ENCODE measurements at places on chromosomes 4 and X. TPM values are rescaled to one million over a fixed set of nuclear protein-coding genes. Genes with fewer than 3 reads are reported as not detected.

- no peaks in the 10 kb centered on the region for H3K36me3 ChIP-seq
- H3K27ac ChIP-seq: no peak overlapping the region
- no peaks in the 10 kb centered on the region for H3K27me3 ChIP-seq
- no peak for DNase-seq
- H3K4me1 ChIP-seq: no peaks in the 10 kb centered on the region
These were observed 353.0 kb downstream of the IDS start for GRCh38 chrX:149151805-149152757.

GRCh38 chr4:89324671-89325070 lies 17.1 kb upstream of the GPRIN3 start:
- no peak overlapping the region for H3K4me3 ChIP-seq
- DNase-seq: no peak
- H3K36me3 ChIP-seq: no peaks in the 10 kb centered on the region
- H3K4me1 ChIP-seq: no peaks in the 10 kb centered on the region
- H3K27ac ChIP-seq: peak overlapping the region; percentile 48

GRCh38 chr4:7326306-7326692 lies 108.4 kb downstream of the PSAPL1 start:
- H3K4me3 ChIP-seq: no peak overlapping the region
- no peak overlapping the region for H3K27ac ChIP-seq
- H3K27me3 ChIP-seq: no peaks in the 10 kb centered on the region
- no peaks in the 10 kb centered on the region for H3K36me3 ChIP-seq

DNA sequence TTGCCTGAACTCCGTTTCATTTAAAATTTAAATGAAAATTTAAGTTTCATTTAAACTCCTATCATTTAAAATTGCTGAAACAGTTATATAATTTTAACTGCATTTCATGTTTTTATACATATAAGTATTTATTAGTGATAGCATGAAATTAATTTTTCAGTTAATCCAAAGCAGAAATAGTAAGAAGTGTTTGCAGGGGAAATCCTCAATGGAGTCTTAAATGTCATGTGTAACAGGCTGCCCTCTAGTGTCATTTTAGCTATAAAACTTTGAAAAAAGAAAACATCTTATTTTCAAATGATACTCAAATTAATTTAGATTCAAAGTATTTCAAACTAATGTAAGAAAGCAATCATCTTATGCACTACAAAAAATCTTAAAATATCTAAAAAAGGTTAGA lies 27.2 kb downstream of the TAPT1 start:
- H3K4me3 ChIP-seq: no peak overlapping the region
- DNase-seq: no peak
- H3K27me3 ChIP-seq: no peaks in the 10 kb centered on the region
- peaks cover 5% of the 10 kb centered on the region for H3K36me3 ChIP-seq

- H3K4me3 ChIP-seq: no peak overlapping the region
- no peak for DNase-seq
- H3K27me3 ChIP-seq: no peaks in the 10 kb centered on the region
- peaks cover 8% of the 10 kb centered on the region for H3K4me1 ChIP-seq
- no peak overlapping the region for H3K27ac ChIP-seq
- H3K36me3 ChIP-seq: no peaks in the 10 kb centered on the region
These were observed 12.3 kb upstream of the SCRG1 start for GRCh38 chr4:173411106-173411693.

- H3K27ac ChIP-seq: no peak overlapping the region
- DNase-seq: no peak
- H3K4me1 ChIP-seq: no peaks in the 10 kb centered on the region
- H3K27me3 ChIP-seq: no peaks in the 10 kb centered on the region
- no peak overlapping the region for H3K4me3 ChIP-seq
- no peaks in the 10 kb centered on the region for H3K36me3 ChIP-seq
These were observed 19.4 kb downstream of the BEND4 start for GRCh38 chr4:42133006-42133405.

GRCh38 chr4:169677150-169677748 lies 56.9 kb downstream of the CLCN3 start:
- no peaks in the 10 kb centered on the region for H3K4me1 ChIP-seq
- no peak overlapping the region for H3K4me3 ChIP-seq
- no peak for DNase-seq
- peaks cover 9% of the 10 kb centered on the region for H3K36me3 ChIP-seq
- no peak overlapping the region for H3K27ac ChIP-seq
- H3K27me3 ChIP-seq: no peaks in the 10 kb centered on the region

DNA sequence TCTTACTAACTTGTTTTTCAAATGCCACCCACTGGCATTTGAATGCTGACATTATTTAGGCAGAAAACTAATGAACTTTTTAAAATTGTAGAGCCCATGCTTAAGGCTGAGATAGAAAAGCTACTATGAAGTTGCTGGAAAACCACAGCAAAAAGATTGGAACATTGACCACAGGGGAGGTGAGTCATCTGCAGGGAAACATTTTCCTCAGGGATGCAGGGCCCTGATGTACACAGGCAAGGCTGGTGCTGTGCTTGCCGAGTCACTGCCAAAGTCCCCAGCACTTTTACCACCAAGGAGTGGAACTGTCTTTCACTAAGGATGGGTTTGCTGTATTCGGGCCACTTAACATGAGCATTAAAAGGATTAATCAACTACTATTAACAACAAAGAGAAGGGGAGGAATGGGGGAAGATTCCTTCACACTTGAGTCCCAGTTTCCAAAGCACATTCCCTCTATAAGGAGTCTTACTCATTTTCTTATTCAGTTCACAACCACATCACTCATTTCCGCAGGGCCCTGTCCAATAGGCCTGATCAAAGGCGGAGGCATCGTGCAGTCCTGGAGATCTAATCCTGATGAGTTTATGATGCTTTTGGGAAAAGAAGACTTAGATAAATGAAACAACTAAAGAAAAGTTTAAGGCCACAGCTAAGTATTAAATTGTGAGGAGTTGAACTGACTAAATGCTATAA lies 202.9 kb upstream of the NPY2R start:
- no peaks in the 10 kb centered on the region for H3K4me1 ChIP-seq
- no peak overlapping the region for H3K4me3 ChIP-seq
- no peak for DNase-seq
- no peaks in the 10 kb centered on the region for H3K36me3 ChIP-seq

DNA sequence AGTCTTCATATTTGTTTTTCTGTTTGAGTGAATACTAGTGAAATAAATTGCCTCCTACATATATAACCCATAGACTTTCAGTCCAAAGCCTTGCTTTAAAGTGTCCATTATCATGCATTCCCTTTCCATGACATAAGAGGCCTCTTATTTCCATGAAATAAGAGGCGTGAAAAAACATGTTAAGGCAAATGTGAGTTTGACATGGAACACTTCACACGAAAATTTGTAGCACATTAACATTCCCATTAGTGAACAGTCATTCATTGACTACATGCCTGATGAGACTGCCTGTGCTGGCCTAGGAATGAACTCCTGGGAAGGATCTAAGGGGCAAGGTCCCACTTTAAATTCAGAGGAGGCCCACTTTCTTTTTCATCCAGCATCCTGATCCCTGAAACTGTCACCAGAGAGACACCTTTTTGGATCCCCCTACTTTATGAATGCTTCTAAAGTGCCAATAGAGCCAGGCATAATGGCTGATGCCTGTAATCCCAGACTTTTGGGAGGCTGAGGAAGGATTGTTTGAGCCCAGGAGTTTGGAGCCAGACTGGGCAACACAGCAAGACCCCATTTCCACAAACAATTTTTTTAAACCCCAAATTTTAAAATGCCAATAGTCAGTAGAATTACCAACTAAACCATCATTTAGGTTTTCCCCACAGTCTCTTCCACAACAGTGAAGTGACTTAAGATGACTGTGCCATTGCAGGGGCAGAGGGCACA lies 6.7 kb downstream of the RTL8B start:
- no peaks in the 10 kb centered on the region for H3K36me3 ChIP-seq
- H3K27ac ChIP-seq: no peak overlapping the region
- H3K4me1 ChIP-seq: no peaks in the 10 kb centered on the region
- no peaks in the 10 kb centered on the region for H3K27me3 ChIP-seq
- H3K4me3 ChIP-seq: no peak overlapping the region

DNA sequence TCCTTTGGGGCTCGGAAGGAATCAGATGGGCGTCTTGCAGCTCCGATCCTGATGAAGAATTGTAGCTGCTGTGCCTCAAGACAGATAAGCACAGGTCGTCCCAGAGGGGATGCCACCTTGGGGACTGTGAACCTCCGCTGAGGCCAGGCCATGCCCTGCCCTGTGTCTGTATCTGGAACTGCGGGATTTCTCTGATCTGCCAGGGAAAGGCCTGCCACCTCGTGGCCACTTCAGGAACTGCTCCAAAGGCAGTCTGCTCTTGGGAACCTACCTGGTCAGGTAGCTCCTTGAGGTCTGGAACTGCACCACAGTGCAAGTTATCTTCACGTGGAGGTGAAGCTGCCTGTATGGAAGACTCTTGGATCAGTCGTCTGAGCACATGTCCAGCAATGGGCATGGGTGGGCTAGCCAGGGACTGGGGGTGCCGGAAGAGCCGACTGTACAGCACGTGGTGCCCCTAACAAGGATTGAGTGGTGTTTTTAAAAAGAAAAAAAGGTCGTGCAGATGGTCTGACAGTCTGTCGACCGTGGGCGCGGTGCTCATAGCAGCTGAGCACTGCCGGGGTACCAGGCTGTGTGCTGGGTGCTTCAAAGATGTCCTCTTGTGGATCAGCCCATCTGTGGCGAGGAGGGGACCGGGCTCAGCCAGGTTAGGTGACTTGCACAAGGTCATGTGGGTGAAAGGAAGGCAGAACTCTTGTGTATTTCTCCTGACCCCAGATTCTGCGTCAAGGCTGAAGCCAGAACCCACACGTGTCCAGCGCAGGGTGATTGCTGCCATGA lies 3.1 kb upstream of the GRPEL1 start:
- peak; percentile 92 for DNase-seq
- no peaks in the 10 kb centered on the region for H3K27me3 ChIP-seq
- H3K36me3 ChIP-seq: no peaks in the 10 kb centered on the region
- H3K27ac ChIP-seq: no peak overlapping the region
- no peak overlapping the region for H3K4me3 ChIP-seq

DNA sequence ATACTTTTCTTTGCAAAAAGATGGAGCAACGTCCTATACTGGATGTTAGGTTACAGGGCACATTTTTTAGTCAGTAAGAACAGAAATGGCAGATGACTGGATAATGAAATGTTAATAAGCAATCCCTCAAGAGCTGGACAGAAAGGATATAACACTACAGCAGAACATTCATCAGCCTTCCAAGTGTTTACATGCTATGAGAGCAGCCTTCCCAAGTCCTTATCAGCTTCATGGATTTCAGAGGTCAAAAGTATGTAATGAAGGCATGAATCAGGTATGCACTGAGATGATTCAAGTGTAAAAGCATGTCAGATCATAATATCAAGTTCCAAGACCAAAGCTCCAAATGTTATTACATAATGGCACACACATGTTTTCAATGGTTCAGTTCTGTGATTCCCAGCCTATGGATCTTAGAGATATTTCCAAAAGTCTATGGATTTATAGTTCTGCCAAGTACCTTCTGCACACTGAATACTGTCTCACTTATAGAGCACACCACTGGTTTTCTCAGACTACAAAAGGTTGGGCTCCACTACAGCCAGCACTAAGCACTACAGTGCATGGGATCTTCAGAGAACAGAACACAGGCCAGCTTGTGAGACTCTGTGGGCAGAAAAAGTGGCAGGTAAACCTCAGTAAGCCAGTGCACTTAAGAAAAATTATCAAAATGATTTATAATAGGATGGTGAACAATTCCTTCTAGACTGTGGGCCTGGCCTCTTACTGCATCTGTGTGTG lies 49.2 kb downstream of the GPC4 start:
- no peak overlapping the region for H3K4me3 ChIP-seq
- H3K36me3 ChIP-seq: no peaks in the 10 kb centered on the region
- H3K27me3 ChIP-seq: no peaks in the 10 kb centered on the region
- H3K27ac ChIP-seq: no peak overlapping the region

Gene MID1
- 24.5 TPM for total RNA-seq

Gene IL9R
- 1.2 TPM for total RNA-seq

Gene DCAF8L1
- not detected for total RNA-seq

Gene RTL9
- total RNA-seq: not detected

Gene SNCA
- 12.1 TPM for total RNA-seq

Gene EXOC1L
- total RNA-seq: not detected

Gene BEX1
- 1.0 TPM for total RNA-seq
